ENCODE measurements at places on chromosomes 13 and 19.
A peak's percentile ranks its signal among the peaks of the same experiment; 100 is the strongest.

DNA sequence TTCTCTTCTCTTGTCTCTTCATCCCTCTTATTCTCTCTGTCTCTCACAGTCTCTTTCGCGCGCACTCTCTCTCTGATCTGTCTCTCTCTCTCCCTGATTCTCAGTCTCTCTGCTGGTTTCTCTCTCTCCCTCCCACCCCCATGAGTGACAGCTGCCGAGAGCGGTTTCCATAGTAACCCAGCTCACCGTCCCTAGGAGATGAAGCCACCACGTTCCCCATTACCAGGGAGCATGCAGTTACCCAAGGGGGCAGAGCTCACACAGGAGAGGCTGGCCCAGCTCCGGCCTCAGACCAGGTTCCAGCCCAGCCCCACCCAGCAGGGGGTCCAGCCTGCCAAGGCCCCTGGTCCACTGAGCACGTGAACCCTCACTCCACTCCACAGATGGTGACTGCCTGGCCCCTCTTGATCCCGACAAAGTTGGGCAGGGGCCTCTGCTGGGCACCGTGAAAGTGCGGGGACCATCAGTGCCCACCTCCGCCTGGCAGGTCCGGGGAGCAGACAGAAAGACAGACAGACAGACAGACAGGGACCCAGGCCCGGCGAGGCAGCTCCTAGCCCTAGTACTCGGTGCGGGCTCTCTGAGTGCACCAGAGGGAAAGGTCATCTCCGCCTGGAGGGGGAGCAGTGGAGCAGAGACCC is 50.6 kb downstream of the CELF5 start:
- DNase-seq = peak; percentile 82

- DNase-seq = no peak
Observed at GRCh38 chr13:33014291-33014690, 1.9 kb upstream of the KL start.

DNA sequence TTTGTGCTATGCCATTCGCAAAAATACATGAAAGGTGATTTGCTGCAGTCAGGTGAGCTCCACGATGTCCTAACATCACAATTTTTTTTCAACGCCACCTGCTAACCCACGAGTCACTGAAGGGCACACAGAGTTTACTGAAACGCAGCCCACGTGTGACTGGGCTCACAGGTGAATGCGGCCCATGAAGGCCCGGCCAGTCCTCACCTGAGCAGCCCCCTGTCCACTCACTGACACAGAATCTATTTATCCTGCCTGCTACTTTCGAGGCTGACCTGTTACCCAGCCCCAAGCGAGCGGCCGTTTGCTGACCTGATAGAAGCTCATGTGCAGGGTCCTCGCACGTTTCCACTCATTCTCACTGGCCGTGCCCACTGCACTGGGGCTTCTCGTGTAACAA is 121.9 kb upstream of the SOX1 start:
- no peak for DNase-seq

DNA sequence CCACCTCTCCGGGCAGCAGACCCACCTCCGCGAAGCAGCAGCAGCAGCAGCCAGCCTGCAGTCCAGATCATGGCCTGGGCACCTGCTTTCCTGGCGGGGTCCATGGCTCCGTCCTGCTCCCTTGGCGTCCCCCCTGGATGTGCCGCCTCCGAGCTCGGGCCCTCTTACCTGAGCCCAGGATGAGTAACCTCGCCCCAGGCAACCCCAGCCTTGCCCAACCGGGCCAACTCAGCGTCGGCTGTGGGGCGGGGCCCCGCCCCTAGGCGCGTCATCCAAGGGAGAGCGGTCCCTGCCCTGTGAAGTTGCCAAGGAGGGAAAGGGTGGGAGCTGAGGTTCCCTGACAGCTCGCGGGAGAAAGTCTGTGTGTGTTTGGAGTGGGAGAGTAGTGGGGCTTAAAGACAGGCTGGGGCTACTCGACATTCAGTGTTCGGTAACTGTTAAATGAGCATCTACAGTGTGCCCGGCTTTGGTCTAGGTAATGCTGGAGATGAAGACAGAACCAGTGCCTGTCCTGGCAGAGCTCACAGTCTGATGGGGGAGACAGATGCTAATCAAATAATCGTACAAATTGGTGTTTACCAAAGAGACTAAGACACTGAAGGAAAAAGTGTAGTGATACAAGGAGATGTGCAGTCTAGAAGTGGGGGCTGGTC is at the start of gene LYPD3:
LYPD3 (minus strand) TSS at position 141 of the 653 bp plus-strand sequence; CDS start at position 104, 37 bp downstream.
- DNase-seq = no peak

DNA sequence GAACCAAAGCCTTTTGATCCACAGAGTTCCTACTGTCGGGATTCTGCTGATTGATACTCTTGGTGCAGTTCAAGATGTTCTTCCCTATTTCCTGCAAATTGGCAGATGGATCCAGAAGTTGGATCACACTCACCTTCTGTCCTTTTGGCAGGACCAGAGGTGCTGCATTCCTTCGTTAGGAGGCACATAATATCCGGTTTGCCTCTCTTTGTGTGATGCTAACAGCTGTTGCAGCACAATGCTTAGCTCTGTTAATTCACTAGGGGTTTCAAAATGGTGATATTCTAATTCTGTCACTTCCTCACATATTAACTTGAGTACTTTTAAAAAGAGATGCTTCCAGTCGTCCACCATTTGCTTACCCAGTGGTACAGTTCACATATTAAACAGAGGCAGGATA is 15.2 kb upstream of the CHST8 start:
- DNase-seq = peak; percentile 53

DNA sequence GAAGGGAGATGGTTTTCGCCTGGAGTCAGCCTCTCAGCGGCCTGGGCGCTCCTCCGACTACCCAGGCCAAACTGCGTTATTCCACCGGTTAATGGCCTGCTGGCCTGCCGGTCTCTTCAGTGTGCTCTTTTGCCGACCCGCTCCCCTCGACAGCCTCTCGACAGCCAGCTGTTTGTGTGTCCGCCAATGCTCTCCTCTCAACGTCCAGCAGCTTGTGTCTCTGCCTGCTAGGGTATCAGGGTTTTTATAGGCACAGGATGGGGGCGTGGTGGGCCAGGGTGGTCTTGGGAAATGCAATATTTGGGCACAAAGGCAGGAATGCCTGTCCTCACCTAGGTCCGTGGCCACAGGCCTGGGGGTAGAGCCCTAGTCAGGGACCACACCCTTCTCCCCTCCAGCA is 1.5 kb upstream of the ZNF235 start:
- no peak for DNase-seq

DNA sequence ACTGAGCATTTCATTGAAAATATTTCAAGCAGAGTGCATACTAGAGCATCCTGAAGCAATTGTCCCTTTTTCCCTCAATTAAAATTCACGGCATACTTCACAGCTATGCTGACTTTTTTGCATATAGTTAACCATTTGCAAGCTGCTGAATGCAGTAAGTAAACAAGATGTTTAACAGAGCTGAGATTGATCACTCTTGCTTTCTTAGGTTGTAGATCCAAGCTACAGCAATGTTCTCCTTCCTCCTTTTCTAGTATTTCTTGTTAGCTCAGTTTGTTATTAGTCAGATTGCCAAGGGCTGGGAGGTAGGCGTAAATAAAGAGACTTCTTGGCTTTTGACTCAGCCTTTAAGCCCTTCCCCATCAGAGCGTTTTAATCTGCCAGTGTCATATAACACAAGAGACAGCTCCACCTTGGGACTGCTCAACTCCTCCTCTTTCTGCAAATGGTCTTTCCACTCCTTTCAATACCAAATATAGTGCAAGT is at the start of gene SLITRK6:
SLITRK6 (minus strand) TSS at position 323 of the 486 bp plus-strand sequence. CDS start 2,911 bp downstream, outside the sequence.
- DNase-seq = no peak

GRCh38 chr19:37941782-37942515 is 34.9 kb downstream of the SIPA1L3 start:
- DNase-seq = no peak

GRCh38 chr19:17402982-17403855 is 2.2 kb downstream of the BST2 start:
- DNase-seq = no peak

DNA sequence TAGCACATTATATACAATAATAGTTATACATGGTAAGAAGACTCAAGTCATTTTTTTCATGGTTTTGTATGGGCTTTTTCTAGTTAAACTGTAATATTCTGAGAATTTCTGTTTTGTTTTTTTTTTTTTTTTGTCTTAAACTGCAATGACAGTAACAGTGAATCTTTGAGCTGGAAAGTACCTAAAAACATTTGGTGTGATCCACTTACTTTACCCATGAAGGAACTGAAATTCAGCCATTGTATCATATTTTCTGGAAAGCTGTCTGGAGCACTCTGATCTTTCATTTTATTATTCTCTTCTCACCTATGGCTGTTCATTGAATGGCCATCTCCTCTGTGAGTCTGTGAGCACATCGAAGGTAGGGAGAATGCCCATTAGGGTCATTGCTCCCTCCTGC is 37.8 kb downstream of the MYO16 start:
- DNase-seq = no peak

- no peak for DNase-seq
Observed at GRCh38 chr19:41897820-41898219, 14.8 kb downstream of the ARHGEF1 start.

- DNase-seq = no peak
Observed at GRCh38 chr19:33405553-33406461, 32.3 kb downstream of the CEBPG start.

GRCh38 chr19:4097501-4097900 is 26.4 kb downstream of the MAP2K2 start:
- no peak for DNase-seq

DNA sequence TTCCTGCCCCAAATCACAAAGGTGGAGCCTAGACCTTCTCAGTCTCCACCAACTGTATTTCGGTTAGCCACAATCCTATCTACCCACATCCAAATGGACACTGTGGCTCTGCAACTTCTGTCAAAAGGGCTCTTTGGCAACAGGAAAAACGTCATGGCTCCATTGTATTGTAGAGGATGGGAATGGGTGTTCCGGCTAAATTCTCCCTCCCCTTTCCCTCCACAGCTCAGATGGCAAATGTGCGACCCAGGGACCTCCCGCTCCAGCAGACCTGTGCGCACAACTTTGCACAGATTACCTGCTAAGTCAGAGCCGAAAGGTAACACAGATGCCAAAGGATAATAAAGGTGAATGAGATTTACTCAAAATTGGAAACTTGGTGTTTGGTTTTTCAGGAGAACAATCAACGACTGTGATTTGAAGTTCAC is 968 bp upstream of the KL start:
- no peak for DNase-seq

- DNase-seq = no peak
Observed at GRCh38 chr13:111916201-111916600, 150.7 kb upstream of the SOX1 start.

DNA sequence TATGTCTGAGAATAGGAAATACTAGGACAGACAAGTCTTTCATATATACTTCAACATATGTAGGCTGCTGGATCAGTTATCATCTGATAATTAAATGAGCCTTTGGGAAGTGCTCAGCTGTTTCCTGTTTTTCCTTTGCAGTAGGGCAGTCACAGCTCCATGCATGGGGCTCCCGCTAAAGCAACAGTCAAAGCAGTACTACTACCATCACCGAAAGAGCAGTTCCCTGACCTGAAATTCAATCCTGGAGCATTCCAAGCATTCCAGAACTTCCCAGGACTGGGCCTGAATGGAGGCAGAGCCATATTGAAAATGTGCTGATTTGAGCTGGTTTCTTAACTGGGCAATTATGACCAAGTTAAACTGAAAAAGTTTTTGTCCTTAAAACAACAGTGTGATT is 20.5 kb downstream of the MICU2 start:
- DNase-seq = no peak

GRCh38 chr13:41966671-41967070 is 5.8 kb upstream of the VWA8 start:
- no peak for DNase-seq

DNA sequence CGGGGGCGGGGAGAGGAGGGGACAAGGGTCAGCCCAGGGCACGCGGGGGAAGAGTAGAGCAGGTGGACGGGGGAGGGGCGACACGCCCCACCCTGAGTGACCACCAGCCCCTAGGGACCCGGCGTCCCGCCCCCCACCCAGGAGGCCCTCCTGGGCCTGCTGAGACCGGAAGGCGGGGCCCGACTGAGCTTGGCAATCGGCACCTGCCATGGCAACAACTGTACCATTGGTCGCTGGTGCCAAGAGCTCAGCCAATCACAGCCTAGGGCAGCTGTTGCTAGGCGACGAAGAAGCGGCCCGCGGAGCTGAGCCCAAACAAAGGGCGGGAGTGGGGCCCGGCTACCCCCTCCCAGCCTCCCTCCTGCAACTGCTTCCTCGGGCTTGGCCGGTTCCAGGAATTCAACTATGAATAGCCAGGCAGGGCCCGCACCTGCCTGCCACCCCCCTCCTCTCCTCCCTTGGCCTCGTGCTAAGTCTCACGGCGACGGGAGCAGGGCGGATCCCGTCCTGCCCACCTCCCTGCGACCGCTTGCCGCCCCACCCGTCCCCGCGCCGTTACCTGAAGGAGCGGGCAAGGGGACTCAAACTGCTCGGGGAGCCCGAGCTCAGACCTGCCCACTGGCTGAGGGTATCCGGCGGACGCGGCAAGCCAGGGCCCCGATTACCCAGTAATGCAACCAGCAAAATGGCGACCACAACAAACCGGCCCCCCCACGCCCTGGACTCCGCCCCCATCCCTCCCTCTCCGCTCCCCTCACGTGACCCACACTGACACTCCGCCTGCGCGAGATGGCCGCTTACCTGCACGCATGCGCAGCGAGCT is at the start of gene DYRK1B:
DYRK1B (minus strand) TSS at position 699 of the 823 bp plus-strand sequence. CDS start 2,295 bp downstream, outside the sequence.
- DNase-seq = peak; percentile 95

DNA sequence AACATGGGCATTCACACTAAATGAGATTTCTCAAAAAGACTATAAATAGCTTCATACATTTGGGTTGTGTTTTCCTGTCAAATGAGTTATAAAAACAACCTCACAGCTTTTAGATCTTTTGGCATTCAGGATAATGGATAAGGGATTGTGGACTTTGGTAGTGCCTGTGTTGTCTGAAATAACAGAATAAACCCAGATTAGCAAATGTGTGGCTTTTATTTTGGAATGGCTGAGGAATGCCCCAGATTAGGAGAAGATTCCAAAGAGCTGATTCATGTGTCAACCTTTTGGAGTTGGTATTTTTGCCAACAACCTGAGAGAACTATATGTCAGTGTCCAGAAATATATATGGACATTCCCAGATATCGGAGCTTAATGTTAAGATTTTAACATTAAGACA is 164.7 kb downstream of the MTUS2 start:
- DNase-seq = no peak

DNA sequence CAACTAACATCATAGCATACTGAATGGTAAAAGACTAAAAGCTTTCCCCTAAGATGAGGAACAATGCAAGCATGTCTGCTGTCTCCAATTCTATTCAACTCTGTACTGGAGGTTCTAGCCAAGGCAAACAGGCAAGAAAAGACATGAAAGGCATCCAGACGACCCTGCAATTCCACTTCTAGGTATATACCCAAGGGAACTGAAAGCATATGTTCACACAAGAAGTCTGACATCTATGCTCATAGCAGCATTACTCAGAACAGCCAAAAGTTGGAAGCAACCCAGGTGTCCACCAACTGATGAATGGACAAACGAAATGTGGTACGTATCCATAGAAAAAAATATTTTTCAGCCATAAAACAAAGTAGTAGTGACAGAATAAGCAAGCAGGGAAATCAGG is 39.1 kb downstream of the PEPD start:
- peak; percentile 88 for DNase-seq

Data from NCI-H2171 (cell line).